ENCODE measurements at places on chromosomes 7 and 10.

GRCh38 chr10:102242118-102242485 lies 790 bp upstream of the PITX3 start:
- no peak for DNase-seq

DNA sequence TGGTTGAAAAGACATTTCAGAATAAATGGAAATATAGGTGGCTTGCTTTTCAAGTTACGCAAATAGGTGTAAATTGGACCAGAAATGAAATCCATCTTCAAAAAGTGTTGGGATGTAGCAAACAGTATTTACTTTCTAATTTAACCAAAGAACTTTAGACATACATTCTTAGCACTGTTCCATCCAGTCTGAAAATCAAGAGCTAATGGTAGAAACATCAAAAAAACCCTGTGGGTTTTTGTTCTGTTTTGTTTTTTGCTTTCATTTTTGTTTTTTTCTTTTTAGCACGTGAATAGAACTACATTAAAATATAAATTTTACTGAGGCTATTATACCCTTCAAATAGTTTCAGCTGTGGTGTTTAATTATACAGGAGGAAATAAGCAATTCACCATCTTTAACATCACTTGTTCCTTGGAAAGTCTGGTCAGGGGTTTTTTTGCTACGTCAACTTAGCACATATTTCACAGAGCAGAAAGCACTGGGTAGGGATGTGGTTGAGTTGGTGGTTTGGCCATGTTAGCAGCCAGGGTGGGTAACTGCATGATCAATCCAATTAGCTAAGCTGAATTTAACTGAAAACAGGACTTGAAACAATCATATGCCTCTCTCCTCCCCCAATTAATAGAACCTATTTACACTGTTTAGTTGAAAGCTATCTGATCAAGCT lies 275.4 kb upstream of the PFKP start:
- DNase-seq, result no peak

DNA sequence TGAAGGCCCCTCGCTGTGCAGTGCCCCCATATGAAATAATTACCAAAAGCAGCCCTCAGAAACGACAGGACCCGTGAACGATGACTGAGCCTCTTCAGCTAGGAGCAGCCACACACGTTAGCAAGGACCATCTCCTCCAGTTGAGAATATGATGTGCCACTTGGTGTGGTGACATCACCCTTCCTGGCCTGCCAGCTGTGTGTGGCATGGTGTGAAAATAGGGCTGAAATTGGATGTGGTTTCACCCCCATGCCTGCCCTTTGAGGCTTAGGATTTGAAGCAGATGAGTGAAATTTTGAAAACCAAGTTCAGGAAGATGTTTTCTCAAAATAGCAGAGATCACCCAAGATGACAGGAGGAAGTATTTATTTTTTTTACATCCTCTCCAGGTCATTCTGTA lies 49.1 kb upstream of the BTBD16 start:
- DNase-seq, result no peak

DNA sequence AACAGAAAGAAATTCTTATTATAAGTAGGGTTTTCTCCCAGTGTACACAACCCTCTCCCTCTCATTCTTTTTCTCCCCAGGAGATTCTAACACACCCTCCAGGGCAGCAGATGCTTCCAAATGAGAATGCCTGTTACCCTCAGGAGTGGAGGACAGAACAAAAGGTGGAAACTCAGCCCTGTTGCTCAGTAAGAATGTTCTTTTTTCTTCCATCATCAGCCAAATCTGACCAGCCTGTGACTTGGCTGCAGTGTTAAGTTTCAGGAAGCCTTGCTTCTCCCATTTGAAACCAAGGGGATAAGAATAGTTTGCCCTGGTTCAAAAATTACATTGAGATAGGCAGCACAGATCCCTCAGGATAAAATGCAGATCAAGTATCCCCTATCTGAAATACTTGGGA lies 77.5 kb upstream of the EEPD1 start:
- DNase-seq, result no peak

DNA sequence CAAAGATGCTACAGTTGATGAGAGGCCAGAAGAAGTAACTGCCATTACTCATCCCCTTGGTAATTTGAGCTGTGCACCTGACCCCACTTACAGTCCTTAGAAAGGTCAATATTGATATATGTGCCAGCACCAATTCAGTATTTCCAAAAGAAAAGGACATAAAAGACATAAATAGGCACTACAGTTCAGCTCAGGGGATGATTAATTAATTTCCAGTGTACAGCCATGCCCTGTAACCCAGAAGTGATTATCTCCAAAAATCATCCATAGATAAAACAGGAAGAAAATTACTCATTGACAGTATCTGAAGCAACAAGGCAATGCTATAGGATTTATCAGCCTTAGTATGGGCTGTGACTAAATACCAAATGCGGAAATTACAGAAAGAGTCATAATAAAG lies 82.4 kb downstream of the PHYHIPL start:
- no peak for DNase-seq

DNA sequence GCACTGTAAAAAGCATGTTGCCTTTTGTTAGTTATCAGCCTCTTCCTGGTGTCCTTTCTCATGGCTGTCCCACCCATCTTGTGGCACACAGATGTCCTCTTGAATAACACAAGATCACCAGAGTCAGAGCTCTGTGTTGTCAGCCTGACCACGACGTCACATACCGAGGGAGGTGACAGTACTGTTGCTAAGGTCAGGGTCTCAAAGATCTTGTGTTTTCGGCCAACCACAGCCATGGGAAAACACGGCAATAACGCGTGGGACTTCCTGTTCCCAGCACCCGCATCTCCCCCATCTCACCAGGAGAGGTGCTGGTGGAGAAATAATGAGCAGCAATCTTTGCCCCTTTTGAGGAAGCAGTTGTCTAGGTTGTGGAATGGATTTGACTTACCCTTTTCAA lies 40.4 kb downstream of the NPVF start:
- DNase-seq, result no peak

DNA sequence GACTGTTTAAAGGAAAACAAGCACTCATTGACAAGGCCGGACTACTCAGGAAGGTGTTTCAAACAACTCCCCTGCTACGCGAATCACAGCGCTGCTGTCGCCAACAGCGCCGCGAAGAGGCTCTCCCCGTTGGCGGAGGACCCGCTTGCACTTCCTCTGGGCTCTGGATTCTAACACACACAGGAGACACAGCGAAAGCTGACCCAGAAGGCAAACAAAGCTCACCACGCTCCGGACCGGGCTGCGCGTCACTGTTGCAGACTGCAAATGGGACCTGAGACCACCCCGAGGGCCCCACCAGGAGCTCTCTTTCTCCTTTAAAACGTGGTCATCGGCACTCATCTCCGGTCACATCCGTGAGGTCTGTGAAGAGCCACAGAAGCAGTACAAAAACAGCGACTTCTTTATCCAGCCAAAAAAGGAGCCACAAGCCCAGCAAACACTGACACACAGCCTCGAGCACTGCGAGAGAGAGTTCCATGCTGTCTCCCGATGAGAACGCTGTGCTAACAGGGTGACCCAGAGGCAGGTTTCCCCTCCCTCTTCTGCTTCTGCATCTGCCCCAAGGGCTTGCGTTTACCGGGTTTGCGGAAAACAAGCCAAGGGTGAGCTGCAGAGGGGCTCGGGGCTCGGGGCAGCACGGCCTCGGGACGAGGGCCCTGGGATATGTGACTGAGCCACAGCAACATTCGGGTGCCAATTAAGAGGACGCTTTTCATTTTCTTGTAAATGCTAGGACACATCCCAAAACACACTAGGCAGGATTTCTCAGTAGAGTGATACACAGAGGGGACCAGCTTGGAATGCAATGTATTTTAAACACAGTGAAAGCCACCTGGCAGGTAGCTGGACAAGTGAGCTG lies 41.3 kb downstream of the AMZ1 start:
- no peak for DNase-seq

DNA sequence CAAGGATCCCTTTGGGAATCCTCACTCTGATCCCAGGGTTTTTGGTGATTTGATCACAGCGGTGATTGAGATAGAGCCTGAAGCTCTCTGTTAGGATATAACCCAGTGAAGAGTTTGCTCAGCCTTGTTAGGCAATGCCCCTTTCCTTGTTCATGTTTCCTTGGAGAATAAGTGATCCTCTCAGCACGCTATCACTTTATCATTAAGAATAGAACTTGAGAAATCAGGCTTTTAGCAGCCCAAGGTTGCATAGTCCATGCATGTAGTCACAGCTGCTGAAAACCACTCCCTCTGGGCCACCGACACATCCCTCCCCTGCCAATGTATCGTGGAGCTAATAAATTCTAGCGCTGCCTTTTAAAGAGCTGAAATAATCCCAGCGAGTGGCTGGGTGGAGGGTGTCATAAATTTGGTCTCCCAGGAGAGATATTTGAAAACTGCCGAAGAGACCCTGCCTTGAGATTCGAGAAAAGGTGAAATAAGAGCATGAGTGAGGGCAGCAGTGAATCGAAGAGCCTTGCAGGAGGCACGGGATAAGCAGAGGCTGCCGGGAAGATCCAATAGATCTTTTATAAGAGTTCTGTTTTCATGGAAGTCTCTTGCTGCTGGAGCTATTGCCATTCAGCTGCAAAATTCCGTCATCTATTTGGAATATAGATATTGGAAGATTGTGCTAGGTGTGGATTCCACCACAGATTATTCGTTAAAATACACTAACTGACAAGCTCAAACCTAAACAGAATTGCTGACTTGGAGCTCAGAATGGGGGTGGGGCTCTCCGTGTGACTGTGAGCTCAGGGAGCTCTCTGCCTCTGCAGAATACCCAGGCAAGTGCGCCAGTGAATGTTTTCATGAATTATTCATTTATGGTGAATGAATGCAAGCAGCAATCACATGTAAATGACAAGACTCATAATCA lies 249.8 kb downstream of the TRIL start:
- DNase-seq, result no peak

DNA sequence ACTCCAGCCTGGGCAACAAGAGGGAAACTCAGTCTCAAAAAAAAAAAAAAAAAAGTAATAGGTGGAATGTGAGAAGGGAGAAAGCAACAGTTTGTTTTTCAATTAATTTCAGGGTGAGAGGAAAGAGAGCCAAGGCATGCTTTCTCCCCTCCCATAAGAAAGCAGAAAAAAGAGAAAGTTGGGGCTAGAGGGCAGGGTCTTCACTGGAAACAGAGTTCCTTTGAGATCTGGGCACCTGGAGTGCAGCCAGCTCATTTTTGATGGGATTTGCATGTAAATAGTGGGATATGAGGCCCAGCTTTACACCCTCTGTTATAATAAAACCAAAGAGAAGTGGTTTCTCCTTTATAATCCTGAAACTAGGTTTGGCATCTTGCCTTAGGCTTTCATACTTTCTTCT lies 13.8 kb upstream of the STOX1 start:
- DNase-seq, result no peak

DNA sequence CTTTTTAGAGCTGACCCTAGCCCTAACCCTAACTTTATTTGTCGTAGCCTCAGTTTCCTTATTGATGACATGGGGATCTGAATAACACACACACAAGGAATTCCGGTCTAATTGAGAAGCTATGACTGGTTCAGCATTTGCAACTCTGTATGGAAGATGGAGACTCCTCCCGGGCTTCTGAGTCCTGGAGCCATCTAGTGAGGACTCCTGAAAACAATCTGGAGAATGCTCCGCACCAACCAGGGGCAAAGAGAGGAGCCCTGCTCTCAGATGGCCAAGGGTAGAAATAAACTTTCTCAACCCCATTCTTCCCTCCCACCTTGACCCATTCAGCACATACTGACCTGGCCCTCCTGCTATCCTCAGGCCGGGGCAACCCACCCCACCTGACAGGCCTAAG lies 26.4 kb downstream of the MBL2 start:
- DNase-seq, result no peak

- no peak for DNase-seq
Measured at GRCh38 chr7:80785961-80786536, 132.8 kb downstream of the SEMA3C start.

DNA sequence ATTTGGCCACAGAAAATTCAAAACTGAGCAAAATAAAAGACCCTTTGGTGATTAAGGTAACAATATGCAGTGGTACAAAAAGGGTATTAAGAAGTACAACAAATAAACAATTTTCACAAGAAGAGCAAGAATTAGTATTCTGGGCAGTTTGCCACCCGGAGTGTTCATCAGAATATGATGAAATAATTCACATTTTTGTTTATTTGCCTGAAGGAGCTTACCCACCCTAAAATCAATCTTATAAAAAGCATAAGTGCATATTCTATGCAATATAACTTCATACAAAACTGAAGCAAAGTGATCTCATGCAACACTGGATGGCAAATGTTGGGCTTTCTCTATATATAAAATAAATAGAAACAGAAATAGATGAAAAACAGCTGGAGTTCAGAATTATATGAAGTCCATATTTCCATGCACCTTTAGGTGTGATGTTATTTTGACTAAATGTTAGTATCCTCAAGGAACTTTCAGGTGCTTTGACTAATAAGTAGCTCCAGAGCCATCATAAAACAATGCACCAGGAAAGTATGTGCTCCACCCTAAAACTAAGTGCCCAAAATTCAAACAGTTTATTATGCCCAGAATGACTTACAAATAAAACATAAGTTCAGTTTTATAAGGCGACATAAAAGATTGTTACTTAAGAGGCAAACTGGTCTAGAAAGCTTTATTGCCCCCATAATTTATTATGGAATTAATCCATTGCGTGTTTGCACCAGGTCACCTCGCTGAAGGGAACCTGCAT lies 474.3 kb downstream of the SEMA3D start:
- no peak for DNase-seq

- DNase-seq, result no peak
Measured at GRCh38 chr10:101611096-101611905, 23.2 kb downstream of the DPCD start.

DNA sequence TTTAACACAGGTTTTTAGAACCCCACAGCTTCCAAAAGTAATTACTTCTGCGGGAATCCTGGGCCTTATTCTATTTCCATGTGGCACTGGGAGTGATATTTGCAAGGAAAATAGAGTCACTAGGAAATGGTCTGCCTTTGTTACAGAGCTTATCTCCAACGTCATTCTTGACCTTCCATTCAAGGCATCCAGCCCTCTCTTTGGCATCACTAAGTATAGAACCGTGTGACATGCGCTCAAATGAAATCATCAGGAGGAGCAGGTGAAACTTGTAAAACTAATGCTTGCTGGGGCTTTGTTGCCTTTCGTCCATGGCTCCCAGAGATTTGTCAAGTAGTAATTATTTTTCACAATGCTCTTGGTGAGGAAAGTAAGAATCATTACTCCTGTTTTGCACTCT lies 73.4 kb downstream of the PAPSS2 start:
- DNase-seq, result no peak

DNA sequence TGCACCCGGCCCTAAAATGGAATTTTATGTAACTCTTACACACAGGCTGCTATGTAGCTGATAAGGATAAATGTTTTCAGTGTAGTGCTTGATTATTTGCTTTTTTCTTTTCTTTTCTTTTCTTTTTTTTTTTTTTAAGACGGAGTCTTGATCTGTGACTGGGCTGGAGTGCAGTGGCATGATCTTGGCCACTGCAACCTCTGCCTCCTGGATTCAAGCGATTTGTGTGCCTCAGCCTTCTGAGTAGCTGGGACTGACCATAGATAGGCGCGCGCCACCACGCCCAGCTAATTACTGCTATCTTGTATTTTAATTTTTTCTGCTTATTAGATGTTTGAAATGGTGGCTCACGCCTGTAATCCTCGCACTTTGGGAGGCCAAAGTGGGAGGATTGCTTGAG lies 3.4 kb downstream of the RABGEF1 start:
- DNase-seq, result no peak

- no peak for DNase-seq
Measured at GRCh38 chr10:26593896-26594295, 103.6 kb upstream of the PDSS1 start.

All from stimulated activated CD8-positive, alpha-beta memory T cell treated with anti-CD3 and anti-CD28 coated beads, Interleukin-4, amount 100 ng/mL, for 4 hours (primary cell).